Activated naive CD4-positive, alpha-beta T cell treated with anti-CD3 and anti-CD28 coated beads for 36 hours (primary cell): ENCODE measurements at places on chromosomes 2 and 18. TPM values are rescaled to one million over a fixed set of nuclear protein-coding genes. Genes with fewer than 3 reads are reported as not detected.

- DNase-seq = peak; percentile 26
These were observed 412 bp downstream of the GPD2 start for GRCh38 chr2:156436497-156437085.

DNA sequence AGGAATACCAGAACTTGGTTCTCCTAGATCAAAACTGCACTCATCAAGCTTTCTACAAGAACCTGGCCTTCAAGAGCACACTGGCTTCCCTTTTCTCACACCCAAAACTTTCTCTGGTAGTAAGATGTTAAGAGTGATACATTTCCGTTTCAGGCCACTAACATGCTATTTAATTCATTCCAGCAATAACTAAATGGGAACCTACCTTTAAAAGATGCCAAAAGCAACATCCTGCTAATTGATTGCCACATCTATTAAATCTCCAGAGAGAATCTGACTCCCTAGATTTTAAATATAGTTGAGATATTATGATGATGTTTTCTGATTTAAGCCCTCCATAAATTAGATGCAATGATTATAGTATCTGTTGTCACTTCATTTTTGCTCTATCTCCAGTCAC is 71.6 kb downstream of the KCTD18 start:
- DNase-seq = no peak

DNA sequence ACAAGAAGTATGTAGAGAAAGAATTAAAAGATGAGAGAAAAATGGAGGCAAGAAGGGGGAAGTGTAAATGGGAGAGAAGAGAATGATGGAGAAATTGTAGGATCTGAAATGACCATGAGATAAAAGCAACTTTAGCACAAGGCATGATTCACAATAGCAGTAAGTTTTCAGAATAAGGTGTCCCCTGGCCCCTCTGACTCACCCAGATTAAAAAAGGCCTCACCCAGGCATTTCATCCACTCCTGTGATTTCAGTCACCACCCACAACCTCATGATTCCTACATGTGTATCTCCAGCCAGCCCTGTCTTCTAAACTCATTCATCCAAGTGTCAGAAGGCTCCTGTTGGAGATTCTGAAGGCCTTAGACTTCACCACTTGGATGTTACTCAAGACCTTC is 56.6 kb downstream of the SP100 start:
- DNase-seq = peak; percentile 79

DNA sequence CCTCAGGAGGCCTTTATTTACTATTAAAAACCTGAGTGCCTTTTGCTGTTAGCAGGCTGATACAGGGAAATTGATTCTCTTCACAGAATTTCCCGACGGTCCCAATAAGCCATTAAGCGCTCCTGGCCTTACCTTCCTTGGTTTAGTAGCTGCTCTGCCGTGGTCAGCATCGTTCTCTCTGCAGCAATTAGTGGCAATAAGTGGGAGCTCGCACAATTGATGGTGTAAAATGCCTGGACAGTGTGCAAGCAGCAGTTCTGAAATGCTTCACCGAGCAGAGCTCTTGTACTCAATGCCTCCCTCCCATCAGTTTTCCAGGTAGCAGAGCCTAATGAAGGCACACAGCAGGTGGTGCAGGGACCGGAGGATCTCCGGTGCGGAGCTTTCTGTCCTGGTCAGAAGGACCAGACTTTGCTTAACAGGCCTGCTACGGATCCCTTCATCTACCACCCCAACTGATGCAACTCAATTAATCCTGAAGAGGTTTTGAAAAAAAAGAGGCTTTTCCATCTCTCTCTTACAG is 1.1 kb upstream of the LINC00305 start:
- DNase-seq = no peak

DNA sequence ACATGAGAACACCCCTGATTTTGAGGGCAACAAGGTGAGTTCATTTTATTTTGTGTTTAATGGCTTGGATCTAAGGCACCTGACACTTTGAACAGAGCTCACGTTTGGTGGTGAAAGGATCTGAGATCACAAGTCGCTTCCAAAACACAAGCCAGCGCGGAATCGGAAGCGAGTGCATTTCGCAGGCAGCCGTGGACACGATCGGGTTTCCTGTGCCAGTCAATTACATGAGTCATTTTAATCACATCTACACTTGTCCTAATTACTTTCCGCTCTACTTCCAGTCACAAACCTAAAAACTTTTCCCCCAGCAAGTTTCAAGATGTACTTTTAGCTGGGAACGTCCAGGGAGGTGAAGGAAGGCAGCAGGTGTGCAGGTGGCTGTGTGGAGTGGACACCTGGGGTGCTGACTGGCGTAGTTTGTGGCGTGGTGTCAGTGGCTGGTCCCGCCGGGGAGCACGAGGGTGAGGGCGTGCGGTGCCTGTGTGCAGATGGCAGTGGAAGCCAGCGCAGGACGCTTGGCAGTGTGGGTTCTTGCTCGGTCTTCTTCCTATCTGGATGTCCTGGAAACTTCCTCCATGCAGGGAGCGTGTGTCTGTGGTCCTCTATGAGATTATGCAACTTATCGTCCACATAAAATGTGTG is 75.6 kb downstream of the DCDC2C start:
- DNase-seq = no peak

CCDC150 gene
- total RNA-seq = 10.8 TPM

- no peak for DNase-seq
These were observed 431.1 kb upstream of the ZEB2 start for GRCh38 chr2:144950899-144951560.

GRCh38 chr2:183291436-183291835 is 167.2 kb downstream of the NUP35 start:
- no peak for DNase-seq

ZAP70 gene
- total RNA-seq = 167 TPM

- no peak for DNase-seq
These were observed 9.4 kb downstream of the FAM210A start for GRCh38 chr18:13716916-13717315.

- DNase-seq = no peak
These were observed 414.9 kb upstream of the SYT4 start for GRCh38 chr18:43692099-43692690.

ALKAL2 gene
- not detected for total RNA-seq

RGPD3 gene
- total RNA-seq = not detected

- DNase-seq = no peak
These were observed 28.6 kb upstream of the CETN1 start for GRCh38 chr18:551404-552061.

- DNase-seq = no peak
These were observed 930.0 kb upstream of the KLHL29 start for GRCh38 chr2:22454826-22455485.

ZNF396 gene
- 0.74 TPM for total RNA-seq

DNA sequence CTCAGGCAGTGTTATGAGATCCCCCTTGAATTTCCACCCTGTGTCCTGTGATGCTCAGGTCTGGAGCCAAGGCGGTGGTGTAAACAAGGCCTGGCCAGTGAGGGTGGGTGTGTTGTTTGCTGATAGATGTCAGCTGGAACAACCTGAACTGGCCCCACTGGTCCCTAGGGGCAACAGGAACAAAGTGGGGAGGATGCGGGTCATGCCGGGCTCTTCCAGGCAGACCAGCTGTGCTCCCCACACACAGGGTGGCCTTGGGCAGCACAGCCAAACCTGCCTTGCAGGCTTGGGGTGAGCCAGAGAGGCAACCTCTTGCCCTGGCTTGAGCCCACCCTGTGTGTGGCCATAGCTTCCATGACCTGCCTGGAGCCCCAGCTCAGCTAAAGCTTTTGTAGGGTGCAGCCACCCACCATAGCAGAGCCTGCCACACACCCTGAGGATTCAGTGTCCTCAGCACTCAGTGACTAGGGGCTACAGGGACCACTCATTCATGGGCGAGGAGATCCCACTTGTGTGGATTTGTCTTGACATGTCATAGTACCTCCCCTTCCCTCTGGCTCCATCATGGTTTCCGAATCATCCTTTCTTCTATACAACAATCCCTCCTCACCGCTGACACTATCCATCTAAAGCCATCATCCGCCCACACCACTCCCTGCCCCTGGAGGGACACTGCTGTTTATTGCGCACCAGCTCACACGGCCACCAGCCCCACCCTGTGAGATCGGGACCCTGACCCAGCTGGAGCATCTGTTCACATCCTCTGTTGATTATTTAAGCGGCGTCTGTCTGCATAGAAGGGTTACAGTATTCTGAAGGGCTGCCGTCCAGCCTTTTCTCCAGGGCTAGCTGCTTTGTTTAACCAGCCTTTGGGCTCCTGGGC is 268.8 kb downstream of the CYP26B1 start:
- no peak for DNase-seq

DNA sequence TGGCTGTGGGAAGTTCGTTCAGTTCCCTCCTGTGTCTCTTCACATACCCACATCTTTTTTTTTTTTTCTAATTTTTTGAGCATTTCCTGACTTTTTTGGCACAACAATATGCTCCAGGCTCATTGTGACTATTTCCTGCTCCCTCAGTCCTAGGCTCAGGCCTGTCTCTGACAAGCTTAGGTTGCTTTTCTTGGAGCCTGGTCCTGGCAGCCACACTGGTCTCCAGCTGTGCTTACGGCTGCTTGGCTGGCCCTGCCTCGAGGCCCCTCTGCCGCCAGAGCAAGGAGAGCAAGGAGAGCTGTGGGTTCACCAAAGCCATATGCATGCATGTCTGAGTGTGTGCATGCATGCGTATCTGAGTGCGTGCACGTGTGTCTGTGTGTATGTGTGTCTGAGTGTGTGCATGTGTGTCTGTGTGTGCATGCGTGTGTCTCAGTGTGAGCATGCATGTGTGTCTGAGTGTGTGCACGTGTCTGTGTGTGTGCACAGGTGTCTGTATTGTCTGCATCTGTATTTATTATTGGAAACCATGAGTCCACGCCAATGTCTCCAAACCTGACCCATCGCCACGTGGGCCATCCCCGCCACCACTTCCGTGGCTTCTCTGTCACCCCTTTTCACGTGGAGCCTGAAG is 766.1 kb upstream of the SALL3 start:
- no peak for DNase-seq

DNA sequence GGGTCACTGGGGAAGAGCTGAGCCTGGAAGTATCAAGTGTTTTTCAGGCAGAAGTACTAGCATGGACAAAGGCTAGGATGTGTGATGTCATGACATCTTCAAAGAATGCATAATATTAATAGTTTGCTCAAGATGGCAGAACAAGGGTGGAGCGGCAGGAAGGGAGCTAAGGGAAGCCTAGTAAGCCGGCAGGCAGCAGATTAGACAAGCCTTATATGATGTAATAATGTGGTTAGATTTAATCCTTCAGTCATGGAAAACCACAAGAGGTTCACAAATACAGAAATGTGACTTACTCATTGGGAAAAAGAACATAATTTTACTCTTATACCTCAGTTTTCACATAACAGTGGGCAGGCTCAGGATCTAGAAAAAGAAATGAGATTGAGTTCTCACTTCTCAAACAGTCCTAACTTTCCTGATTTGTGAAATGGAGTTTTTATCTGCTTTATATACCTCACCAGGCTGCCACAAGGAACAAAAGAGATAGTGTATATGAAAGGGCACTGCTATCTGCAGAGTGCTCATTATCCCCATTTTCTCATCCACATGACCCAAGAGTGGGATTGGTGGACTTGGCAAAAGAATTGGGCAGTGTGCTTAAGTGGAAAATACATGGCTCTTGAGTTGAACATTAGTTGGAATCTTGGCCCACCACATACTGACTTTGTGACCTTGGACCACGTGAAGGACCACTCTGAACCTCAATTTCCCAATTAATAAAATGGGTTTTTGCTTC is 89.1 kb upstream of the LHCGR start:
- no peak for DNase-seq

CYP27C1 gene
- total RNA-seq = not detected

- DNase-seq = no peak
These were observed 231.7 kb upstream of the HS6ST1 start for GRCh38 chr2:128550389-128550788.

NRP2 gene
- 2.5 TPM for total RNA-seq

- no peak for DNase-seq
These were observed 22.5 kb downstream of the SLC14A2 start for GRCh38 chr18:45637546-45638327.

- DNase-seq = no peak
These were observed 4.9 kb upstream of the STK11IP start for GRCh38 chr2:219592736-219593135.

NFATC1 gene
- 79.4 TPM for total RNA-seq

- DNase-seq = peak; percentile 45
These were observed 146.1 kb upstream of the SESTD1 start for GRCh38 chr2:179410552-179411356.

GPR45 gene
- total RNA-seq = not detected

DLX1 gene
- not detected for total RNA-seq

GRCh38 chr2:197369228-197369932 is 58.8 kb upstream of the ANKRD44 start:
- peak; percentile 18 for DNase-seq
